ENCODE measurements at places on chromosomes 1 and 21. TPM values are rescaled to one million over a fixed set of nuclear protein-coding genes. Genes with fewer than 3 reads are reported as not detected.

The LCE6A gene
- not detected for total RNA-seq

The DNASE2B gene
- not detected for total RNA-seq

The DNALI1 gene
- 5.5 TPM for total RNA-seq

The HS2ST1 gene
- 53.1 TPM for total RNA-seq

The TNFRSF14 gene
- 61.9 TPM for total RNA-seq

The DVL1 gene
- total RNA-seq, result 81.9 TPM

The AMY1A gene
- not detected for total RNA-seq

The PTCH2 gene
- total RNA-seq, result 0.33 TPM

The LCE3D gene
- not detected for total RNA-seq
